ENCODE measurements at places on chromosomes 3 and 15.

DNA sequence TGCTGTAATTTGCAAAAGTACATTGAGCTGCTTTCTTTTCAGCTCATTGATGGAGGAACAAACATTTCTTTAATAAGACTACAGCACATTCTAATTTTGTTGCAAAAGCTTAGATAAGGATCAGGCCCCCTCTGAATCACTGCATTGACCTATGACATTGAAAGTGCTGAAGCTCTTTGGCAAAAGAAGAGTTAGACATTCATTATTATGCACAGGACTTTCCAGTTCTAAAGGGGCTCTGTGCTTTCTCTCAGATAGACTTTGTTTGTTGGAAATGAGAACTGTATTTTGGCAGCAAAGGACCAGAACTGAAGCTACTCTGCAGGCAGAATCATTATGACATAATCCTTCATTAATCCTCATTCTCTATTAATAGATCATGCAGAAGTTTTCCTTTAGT, 252.9 kb upstream of the SOX2 start:
- no peak for DNase-seq

- no peak for DNase-seq
These were observed 35.4 kb downstream of the PRTG start for GRCh38 chr15:55707518-55707917.

- no peak for DNase-seq
These were observed 76.1 kb downstream of the FRMD4B start for GRCh38 chr3:69309814-69310213.

DNA sequence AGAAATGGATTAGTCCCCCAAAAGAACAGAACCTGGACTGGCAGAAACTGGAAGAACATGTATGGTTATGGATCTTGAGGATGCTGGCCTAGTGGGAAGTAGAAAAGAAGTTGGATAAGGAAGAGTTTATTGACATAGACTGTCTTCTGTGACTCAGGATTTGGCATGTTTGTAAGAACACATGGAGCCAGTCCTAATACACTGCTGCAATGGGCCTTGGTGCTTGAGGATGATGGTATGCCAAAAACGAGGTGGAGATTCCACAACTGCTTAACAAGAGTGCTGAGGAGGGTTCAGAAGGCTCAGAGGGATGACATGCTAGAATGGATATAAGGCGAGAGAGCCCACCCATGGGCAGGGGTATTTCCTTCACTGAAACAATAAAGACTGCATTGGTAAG, 22.4 kb downstream of the LZTFL1 start:
- no peak for DNase-seq

DNA sequence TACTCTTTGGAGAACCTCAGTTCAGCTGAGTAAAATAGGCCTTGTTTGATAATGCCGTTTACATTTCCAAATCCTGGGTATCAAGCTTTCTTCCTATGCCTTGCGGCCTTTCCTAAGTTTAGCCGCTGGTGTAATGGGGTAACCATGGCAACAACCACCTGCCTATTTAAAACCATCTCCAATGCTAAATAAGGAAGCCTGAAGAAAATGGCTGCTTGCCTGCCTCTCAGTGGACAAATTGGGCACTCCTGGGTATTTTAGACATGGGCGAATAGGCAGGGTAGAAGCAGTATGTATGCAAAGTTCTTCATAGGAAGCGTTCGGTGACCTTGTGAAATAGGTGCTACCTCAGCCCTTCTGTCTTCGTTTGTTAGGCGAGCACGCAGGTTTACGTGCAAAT, 122.7 kb downstream of the DGKG start:
- no peak for DNase-seq

DNA sequence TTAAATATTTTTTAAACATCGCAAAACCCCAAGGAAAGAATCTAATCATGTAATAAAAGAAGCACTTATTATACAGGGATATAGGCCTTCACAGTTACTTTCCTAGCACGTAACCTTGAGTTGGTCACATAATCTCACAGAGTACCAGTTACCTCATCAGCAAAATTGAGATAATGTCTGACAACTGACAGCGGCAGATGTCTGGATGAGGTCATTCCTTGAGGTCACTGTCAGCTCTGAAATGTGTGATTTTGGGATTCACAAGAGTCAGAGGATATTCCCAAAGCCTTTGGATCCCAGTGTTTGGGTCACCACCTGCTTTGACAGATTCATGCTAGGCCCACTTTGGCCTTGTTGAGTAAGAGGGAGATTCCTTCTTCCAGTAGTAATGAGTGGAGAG, 151.4 kb upstream of the SEMA6D start:
- no peak for DNase-seq

- DNase-seq: no peak
These were observed 3.6 kb downstream of the GNAT1 start for GRCh38 chr3:50194903-50195500.

GRCh38 chr3:13524979-13525669, 23.8 kb upstream of the FBLN2 start:
- no peak for DNase-seq

GRCh38 chr3:57770009-57770827, 14.1 kb downstream of the SLMAP start:
- DNase-seq: no peak

DNA sequence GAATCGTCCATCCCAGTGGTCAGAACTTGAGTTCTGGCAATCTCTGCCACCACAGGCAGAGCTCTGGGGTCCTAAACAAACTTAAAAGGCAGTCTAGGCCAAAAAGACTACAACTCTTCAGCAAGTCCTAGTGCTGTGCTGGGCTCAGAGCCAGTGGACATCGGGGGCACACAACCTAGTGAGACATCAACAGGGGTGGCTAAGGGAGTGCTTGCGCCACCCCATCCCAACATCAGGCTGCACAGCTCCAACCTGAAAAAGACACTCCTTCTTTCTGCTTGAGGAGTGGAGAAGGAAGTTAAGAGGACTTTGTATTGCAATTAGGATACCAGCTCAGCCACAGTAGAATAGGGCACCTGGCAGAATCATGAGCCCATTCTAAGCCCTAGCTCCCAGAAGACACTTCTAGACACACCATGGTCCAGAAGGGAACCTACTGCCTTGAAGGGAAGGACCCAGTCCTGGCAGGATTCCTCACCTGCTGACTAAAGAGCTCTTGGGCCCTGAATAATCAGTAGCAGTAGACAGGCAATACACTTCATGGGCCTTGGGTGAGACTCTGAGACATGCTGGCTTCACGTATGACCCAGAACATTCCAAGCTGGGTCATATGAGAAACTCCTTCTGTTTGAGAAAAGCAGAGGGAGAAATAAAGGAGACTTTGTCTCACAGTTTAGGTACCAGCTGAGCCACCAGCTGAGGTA, 72.0 kb downstream of the TFDP2 start:
- no peak for DNase-seq

DNA sequence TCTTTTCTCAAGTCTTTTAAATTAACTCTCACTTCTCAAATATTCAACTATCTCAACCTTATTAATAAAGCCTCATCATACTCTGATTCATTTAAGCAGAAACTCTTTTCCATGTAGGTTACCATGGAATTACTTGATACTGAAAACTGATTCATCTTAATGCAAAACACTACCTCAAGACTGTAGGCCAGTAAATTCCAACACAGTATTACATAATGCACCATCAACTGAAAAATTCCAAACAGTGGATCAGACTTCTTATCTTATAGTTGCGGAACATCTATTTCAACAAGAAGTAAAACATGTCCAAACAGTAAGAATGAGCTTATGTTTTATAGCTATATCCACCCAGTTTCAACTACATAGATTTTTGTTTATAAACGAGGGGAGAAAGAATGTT, 124.5 kb downstream of the PEAK1 start:
- no peak for DNase-seq

GRCh38 chr3:31815631-31816440, 165.2 kb downstream of the OSBPL10 start:
- no peak for DNase-seq

DNA sequence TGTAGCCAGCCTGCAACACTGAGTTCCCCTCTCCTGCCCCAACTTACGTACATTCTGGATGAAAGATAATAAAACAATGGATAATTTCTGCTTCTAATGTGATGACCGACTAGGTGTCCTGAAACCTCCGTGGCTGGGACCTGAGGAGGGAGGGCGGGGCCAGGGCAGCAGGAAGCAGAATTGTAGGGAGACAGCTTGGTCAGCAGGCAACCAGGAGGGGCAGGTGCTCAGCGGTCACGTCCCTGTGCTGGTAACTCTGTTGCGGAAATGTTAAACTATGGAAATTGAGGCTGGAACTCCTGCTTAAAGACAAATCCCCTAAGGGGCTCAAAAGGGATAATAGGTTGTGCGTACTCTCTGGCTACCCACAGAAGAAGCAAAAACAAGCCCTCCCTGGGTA, 30.4 kb downstream of the SLC6A20 start:
- no peak for DNase-seq

Measured in activated CD8-positive, alpha-beta memory T cell treated with anti-CD3 and anti-CD28 coated beads for 4 hours (primary cell).